ENCODE measurements at places on chromosomes 4 and X. TPM values are rescaled to one million over a fixed set of nuclear protein-coding genes. Genes with fewer than 3 reads are reported as not detected.

DNA sequence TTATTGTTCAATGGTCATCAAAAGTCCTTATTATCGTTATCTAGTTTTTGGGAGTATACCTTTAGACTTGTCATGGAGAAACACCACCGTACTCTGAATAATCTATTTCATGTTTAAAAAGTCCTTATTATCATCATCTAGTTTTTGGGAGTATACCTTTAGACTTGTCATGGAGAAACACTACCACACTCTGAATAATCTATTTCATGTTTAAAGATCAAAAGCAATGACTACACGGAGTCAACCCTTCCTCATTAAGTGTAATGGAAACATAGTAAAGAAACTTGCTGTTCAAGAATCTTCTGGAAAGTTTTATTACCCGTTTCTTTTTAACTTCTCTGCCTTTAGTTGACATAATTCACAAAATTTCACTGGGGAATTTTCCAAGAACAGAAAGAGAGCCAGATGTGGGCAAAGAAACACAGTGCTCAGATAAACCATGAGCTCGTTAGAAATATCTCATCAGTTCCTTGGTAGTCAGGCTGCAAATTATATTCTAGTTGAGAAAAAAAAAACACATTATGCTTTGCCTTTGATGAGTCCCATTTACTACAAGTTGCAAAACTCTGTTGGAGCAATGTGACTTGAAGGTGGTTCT, 158.8 kb downstream of the AFAP1 start:
- no peak overlapping the region for H3K4me3 ChIP-seq
- no peak for DNase-seq
- no peak overlapping the region for H3K27ac ChIP-seq
- H3K4me1 ChIP-seq, result no peaks in the 10 kb centered on the region
- H3K27me3 ChIP-seq, result no peaks in the 10 kb centered on the region
- H3K36me3 ChIP-seq, result peaks cover 40% of the 10 kb centered on the region

GRCh38 chr4:165055601-165056000, 1.9 kb downstream of the TRIM75 start:
- no peaks in the 10 kb centered on the region for H3K4me1 ChIP-seq
- no peak for DNase-seq
- H3K27ac ChIP-seq, result no peak overlapping the region

CT47B1 gene
- not detected for polyA plus RNA-seq

GRCh38 chrX:121854614-121854911, 807.2 kb downstream of the GLUD2 start:
- no peak for DNase-seq
- H3K36me3 ChIP-seq, result no peaks in the 10 kb centered on the region
- H3K27me3 ChIP-seq, result no peaks in the 10 kb centered on the region
- no peak overlapping the region for H3K27ac ChIP-seq
